Activated T-cell treated with anti-CD3 and anti-CD28 coated beads for 48 hours (primary cell): ENCODE measurements at places on chromosomes 11 and 22.

DNA sequence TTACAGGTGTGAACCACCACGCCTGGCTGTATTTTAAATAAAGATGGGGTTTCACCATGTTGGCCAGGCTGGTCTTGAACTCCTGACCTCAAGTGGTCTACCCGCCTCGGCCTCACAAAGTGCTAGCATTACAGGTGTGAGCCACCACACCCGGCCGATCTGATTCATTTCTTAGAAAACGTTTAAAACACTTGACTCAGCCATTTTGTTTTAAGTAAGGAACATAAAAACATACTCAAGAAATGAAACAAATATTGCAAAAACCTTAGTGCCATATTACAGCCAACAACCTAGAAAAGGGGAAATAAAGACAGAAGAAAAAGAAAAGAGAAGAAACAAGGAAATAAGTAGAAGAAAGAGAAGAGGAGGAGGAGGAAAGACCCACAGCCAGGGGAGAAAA is 17.4 kb downstream of the LRFN4 start:
- no peak for DNase-seq

DNA sequence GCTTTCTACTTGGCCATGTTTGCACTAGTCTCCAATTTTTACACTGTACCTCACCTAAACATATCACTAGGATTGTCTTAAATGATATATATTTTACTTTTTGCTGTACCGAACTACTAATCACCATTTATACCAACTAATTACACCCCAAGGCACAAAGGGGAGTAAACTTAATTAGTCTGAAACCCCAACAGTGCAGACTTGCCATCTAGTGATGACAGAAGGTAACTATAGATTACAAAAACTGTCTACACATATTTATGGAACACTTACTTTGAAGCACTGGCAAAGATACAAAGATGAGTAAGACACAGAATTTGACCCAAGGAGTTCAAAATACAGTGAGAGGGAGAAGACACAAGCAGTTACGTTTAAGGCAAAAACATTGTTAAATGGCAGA is 139.7 kb downstream of the CNTN5 start:
- DNase-seq: no peak

DNA sequence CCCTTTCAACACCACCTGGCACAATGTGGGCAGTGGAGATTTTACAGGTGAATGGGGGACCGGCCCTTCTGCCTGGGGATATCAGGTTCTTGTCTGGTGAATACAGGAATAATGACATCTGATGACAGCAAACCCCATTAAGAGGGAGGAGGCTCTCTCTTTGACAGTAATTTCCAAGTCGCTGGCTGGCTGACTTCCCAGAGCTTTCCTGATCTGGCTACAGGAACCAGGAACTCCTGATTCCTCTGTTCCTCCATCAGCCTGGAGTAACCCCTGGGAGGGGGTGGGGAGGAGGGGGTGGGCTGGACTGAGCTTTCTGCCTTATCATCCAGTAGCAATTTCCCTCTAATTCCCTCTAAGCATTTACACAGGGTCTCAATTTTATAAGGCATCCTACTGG is 3.7 kb upstream of the MIEF1 start:
- no peak for DNase-seq

GRCh38 chr11:6385046-6385777 is 5.1 kb upstream of the SMPD1 start:
- DNase-seq: no peak

DNA sequence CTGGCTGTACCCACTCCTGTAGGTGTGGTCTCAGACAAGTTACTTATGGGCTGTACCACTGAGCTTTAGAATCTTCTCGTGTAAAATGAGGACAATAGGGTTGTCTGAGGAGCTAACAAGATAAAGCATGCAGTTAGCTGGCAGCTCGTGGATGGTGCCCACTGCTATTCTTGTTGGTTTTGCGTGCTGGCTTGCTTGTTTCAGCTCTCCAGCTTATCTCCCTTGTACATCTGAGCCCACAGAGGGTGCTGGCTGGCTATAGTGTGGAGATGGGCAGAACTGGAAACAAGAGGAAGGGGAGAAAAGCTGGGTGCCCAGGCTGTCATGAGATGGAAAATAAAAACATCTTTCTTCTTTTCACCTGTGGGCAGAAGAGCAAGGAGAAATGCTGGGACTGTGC is 46.5 kb upstream of the GALNT18 start:
- no peak for DNase-seq

GRCh38 chr11:746289-747157 is 741 bp upstream of the TALDO1 start:
- DNase-seq: no peak

DNA sequence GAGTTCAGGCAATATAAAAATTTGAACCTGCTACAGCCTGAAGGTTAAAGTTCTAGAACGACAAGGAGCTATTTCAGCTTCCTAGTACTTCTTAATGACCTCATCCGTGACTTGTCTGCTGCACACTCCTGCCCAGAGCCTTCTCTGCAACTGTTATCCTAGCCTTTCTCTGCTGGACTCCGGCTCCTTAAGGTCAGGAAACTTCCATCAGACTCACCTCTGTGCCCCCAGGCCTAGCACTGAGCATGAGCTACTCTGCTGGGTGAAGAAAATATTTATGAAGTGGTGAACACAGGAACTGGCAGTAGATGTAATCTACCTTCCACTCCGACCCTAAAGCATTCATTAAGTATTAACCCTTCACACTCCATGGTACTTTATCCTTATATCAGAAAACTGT is 18.4 kb downstream of the CSNK2A3 start:
- DNase-seq: no peak

- no peak for DNase-seq
These were observed 26.9 kb downstream of the SIK3 start for GRCh38 chr11:117071344-117071787.

- DNase-seq: peak; percentile 68
These were observed 31.0 kb downstream of the MCM5 start for GRCh38 chr22:35430897-35431322.

GRCh38 chr11:88384669-88385005 is 47.1 kb upstream of the CTSC start:
- no peak for DNase-seq

DNA sequence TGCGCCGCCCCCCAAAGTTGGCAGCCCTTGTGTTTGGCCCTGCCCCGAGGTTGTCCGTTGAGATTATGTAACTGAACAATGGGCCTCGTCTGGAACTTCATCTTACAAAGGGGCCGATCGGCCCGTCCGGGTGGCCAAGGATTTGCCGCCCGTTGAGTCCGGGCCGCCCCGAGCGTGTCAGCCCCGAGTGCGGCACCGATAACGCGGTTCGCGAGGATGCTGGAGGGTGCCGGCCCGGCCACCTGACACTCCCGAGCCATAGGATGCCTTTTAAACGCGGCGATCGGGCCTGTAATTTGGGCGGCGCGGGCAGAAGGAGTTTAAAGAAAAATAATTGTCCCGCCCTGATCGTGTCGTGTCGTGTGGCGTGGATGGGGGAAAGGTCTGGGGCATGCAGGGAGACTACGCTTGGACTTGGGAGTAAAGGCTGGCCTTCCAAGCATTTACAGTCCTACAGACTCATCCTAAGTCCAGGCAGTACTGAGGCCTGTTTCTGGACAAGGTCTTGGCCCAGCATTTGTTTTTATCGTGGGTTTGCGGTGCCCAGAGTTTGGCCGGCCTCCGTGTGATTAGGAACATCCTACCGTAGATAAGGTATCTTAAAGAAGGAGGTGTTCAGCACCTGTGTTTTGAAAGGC is 1.3 kb downstream of the WEE1 start:
- peak; percentile 16 for DNase-seq

DNA sequence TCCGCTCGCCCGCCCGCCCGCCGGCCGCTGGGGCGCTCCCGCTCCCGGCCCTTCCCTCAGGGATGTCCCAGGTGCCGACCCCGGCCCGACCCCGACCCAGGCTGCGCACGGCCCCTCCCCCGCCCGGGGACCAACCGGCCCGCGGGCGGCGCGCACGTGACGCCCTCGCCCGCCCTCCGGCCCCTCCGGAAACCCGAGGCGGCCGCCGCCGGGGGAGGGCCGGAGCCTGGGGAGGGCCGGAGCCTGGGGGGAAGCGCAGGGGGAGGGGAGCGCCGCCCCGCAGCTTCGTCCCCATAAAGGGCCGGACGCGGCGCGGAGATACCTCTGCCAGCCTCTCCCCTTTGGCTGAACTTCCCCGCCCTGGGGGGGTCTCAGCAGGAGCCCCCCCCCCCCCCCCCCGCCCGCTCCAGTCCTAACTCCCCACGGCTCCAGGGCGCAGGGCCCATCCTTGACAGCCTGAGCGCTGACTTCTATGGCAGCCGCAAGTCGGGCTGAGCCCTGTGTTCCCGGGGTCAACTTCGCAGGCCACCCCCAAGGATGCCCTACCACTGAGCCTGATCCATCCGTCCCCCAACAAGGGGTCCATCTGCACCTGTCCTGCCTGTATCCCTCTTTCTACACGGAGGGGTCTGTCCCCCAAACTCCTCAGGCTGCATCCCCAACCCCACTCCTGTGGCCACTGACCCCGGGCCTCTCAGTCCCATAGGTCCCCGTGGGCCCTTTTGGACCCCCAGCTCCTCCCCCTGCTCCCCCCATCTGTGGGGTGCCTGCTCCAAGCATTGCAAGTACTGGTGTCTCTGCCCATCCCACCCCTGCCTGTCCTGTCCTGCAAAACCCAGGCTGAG is at the start of gene MAPK12:
Gene MAPK12, minus strand, starts transcription at position 69 of the 845 bp plus-strand sequence. CDS start 174 bp downstream, outside the sequence.
- DNase-seq: no peak

DNA sequence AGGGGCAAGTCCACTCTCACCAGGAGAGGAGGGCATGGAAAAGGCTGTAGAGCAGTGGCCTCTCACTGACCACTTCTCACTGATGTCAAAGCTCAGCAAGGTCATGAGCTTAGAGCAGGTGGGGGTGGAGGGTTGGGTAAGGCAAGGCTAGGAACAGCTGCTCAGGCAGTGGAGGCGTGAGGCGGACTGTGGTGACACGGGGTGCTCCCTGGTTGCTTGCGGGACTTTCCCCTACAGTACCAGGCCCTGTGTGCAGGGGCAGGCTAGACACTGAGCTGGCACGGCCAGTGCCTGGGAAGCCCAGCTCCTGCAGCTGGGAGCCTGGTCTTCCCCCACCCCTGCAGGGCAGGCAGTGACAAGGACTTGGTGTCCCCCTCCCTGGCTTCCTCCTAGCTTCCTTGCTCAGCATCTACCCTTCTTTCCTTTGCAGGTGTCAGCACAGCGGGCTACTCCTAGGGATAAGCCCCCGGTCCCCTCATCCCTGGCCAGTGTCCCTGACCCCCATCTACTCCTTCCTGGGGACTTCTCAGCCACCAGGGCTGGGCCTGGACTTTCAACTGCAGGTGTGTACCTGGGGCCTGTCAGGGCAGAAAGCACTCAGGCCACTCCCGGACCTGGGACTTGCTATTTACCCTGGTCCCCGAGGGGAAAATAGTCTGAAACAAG is 45.6 kb downstream of the PISD start:
- peak; percentile 34 for DNase-seq

GRCh38 chr11:74018331-74019005 is 9.6 kb upstream of the UCP3 start:
- DNase-seq: no peak

DNA sequence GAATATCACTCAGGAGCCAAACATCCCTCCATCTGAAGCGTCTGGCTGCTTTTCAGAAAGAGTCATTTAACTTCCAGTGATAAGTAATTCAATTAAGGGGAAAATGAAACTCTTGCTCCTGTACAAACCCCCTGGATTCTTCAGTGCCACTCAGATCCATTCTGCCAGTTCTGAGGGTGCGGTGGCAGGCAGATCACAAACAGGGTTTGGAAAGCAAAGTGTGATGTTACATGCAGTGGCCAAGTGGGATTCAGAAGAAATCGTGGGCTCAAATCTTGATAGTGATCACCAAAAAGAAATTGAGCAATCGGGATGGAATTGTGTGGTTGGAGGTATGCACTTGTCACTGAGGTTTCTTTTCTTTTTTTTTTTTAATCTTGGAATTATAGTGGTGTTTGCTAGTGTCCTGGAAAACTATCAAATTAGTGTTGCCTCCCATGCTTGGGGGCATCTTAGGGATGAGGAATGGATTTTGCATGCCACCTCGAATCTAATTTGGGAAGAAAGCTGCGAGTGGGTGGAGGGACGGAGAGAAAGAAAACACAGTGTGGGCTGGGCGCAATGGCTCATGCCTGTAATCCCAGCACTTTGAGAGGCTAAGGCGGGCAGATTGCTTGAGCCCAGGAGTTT is 22.5 kb upstream of the RTL6 start:
- DNase-seq: no peak

DNA sequence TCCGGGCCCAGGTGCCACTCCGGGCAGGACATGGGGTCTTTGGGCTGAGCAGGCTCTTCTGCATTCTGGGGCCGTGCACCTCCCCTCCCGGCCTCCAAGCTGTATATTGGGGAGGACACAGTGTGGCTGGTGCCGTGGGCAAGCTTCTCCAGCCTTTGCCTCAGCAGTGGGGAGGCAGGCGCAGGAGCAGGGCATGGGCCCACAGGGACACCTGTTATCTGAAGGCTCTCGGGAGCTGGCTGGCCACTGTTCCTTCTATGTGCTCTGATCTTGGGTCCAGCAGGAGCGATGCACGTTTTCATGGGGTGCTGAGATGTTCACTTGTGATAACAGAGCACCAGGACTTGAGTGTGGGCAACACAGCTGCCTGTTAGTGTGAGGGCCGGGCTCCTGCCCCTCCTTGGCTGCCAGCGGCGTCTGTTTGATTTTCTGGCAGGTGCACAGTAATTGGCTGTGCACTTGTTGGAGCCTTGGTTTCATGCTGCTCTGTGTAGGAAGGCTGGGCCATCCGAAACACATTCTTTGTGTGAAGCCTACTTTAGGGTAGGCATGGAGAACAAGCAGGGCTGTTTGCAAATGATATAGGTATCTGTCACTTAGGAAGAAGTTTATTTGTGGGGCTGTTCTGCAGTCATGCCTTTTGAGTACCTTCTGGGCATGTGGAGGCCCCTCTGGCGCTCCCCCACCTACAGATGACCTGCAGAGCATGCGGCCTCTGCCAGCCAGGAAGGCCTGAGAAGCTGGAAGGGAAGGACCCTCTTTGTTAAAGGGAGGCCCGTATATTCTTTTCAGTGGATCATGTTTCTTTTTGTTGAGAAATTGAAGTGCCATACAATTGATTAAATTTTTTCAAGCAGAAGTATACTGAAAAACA is 201.5 kb downstream of the TBC1D22A start:
- DNase-seq: no peak

DNA sequence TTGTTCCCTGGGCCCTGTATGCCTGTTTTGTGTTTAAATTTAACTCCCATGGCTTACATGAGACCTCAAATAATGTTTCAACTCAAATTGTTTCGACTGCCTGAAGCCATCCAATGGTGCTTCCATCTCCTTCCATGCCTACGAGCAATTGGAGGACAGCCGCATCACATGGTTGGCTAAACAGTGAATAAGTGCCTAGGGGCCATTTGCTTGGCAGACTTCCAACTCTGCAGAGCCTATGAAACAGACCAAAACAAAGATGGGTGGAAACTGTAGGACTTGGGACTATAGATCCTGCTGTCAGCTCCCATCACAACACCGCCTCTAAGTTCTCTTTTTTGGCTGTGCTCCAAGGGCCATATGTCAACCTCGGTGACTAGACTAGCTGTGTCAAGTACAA is 84.1 kb downstream of the PARVA start:
- DNase-seq: no peak
